HCT116 (cell line): ENCODE measurements at places on chromosomes 7 and 10. TPM values are rescaled to one million over a fixed set of nuclear protein-coding genes. Genes with fewer than 3 reads are reported as not detected.

Gene SEMA3D
- total RNA-seq = 1.4 TPM

Gene DLX6
- total RNA-seq = not detected

Gene CTAGE8
- total RNA-seq = 6.1 TPM

Gene UNCX
- total RNA-seq = not detected
